CD4-positive, CD25-positive, alpha-beta regulatory T cell (primary cell): ENCODE measurements at places on chromosomes 6 and 20. TPM values are rescaled to one million over a fixed set of nuclear protein-coding genes. Genes with fewer than 3 reads are reported as not detected.
A peak's percentile ranks its signal among the peaks of the same experiment; 100 is the strongest.

DNA sequence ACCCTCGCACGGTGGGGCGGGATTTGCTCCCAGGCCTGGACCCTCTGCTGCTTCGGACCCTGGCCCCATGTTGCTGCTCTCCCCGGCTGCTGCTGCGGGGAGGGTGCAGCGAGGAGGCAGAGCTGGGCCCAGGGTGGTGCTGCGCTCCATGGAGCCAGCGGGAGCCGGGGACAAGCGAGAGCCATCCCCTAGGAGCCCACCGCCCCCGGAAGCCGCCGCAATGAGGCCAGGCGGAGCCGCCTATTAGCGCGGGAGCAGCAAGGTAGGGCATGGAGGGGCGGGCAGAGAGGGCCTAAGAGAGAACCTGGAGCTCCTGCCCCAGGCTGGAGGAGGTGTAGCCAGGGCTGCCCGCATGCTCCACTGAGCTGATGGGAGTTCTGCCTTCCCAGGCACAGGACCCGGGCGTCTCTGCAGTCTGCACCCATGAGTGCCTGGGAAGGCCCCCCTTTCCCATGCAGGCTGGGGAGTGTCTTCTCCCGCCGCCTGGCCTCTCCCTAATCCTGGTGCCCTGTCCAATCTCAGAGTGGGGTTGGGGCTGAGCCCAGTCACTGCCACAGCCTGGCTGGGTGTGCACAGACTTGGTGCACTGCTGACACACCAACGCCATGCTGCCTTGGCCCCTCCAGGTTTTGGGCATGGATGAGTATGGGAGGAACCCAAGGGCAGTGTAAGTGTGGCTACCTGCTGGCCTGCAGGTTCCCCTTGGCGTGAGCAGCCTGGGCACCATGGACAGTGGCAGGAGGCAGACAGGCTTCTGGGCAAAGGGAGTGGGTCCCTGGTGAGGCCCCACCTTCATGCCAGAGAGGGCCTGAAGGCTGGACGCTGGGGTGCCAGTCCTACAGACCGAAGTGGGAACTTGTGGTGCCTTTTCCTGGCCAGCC lies 360.6 kb upstream of the MAP3K7 start:
- H3K27ac ChIP-seq, result no peak overlapping the region
- no peak overlapping the region for H3K4me3 ChIP-seq
- H3K36me3 ChIP-seq, result no peaks in the 10 kb centered on the region
- DNase-seq, result no peak
- no peaks in the 10 kb centered on the region for H3K4me1 ChIP-seq

DNA sequence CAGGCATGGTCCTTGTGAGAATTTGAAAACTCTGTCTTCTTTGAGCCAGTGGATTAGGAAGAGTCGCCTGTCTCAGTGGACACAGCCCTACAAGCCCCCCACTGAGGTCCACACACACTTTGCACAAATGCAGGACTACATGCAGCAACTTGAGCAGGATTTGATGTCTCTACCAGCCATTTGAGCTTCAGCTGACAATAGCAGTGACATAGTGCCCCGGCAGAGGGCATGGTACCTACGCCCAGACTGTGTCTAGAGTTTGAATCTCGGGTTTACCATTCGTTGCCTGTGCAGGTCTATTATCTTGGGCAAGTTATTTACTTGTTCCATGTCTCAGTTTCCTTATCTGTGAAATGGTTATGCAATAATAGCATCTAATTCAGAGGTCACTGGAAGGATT lies 580.1 kb downstream of the TFAP2B start:
- DNase-seq, result no peak
- H3K4me3 ChIP-seq, result no peak overlapping the region
- H3K36me3 ChIP-seq, result no peaks in the 10 kb centered on the region
- no peaks in the 10 kb centered on the region for H3K4me1 ChIP-seq
- no peak overlapping the region for H3K27ac ChIP-seq
- H3K27me3 ChIP-seq, result no peaks in the 10 kb centered on the region

DNA sequence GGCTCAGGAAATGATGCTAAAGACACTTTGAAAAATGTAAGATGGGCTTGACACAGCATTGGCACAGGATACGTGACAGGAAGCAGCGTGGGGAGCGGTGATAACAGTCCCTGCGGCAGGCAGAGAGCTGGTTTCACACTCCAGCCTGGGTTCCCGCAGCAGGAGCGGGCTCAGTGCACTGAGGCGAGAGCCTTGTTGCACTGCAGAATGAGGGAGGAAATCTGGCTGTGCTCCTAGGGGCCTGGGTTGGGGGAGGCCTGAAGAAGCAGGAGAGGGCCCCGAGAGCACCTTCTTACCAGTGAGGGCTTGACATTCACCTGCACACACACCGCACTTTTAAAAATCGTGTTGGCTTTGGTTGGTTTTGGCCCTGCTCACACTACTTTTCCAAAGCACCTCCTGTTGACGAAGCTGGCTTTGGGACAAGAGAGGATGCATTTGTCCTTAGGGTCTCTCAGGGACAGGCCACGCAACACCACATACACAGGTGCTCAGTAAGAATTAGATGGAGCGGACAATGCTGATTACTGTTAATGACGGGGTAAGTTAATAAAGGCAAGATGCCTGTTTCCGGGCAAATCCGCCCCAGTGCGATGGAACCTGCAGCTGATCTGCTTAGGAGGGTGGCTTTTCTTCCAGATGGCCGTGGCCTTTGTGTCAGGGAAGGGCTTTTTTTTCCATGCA lies 49.4 kb upstream of the ARMC2 start:
- H3K27ac ChIP-seq, result no peak overlapping the region
- H3K4me1 ChIP-seq, result peaks cover 16% of the 10 kb centered on the region
- peak overlapping the region; percentile 54 for H3K4me3 ChIP-seq
- DNase-seq, result peak; percentile 43

DNA sequence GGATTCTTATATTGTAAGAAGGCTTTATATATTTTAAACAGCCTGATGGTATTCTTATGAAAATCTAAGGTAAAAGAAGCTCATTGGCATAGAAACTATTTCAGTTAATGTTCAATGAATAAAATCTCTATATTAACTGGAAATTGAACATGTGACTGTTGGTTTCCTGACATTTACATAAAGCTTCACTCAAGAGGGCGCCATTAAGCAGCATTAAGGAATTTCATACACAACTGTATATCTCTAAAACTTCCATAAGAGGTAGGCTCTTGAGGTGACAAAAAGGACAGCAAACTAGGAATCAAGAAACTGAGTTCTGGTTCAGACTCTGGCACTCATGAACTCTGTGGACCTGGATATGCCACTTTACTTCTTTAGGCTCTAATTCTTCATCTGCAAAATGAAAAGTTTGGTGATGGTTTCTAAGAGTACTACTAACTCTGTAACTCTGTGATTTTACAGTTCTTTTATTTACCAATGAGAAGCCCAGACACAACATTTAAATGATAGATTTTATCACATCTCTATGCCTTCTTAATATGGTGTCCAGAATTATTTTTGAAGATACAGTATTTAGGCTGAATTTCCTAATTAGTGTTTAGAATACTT lies 147.5 kb downstream of the FLRT3 start:
- no peaks in the 10 kb centered on the region for H3K4me1 ChIP-seq
- H3K36me3 ChIP-seq, result no peaks in the 10 kb centered on the region
- H3K27me3 ChIP-seq, result no peaks in the 10 kb centered on the region
- H3K4me3 ChIP-seq, result no peak overlapping the region
- DNase-seq, result no peak

GRCh38 chr6:15533379-15534026 lies 129.3 kb downstream of the DTNBP1 start:
- H3K4me1 ChIP-seq, result no peaks in the 10 kb centered on the region
- no peak overlapping the region for H3K27ac ChIP-seq
- H3K36me3 ChIP-seq, result peaks cover 24% of the 10 kb centered on the region
- no peaks in the 10 kb centered on the region for H3K27me3 ChIP-seq
- DNase-seq, result no peak

- H3K4me3 ChIP-seq, result peak overlapping the region; percentile 83
- no peaks in the 10 kb centered on the region for H3K36me3 ChIP-seq
- H3K27ac ChIP-seq, result no peak overlapping the region
- peaks cover 14% of the 10 kb centered on the region for H3K4me1 ChIP-seq
- H3K27me3 ChIP-seq, result no peaks in the 10 kb centered on the region
These were observed 84.7 kb downstream of the UST start for GRCh38 chr6:148831531-148831930.

GRCh38 chr6:104597541-104598050 lies 262.1 kb downstream of the HACE1 start:
- no peak overlapping the region for H3K27ac ChIP-seq
- H3K27me3 ChIP-seq, result no peaks in the 10 kb centered on the region
- no peak overlapping the region for H3K4me3 ChIP-seq
- no peaks in the 10 kb centered on the region for H3K4me1 ChIP-seq
- no peaks in the 10 kb centered on the region for H3K36me3 ChIP-seq

GRCh38 chr20:63628246-63628975 lies 1.5 kb upstream of the GMEB2 start:
- no peak for DNase-seq
- no peaks in the 10 kb centered on the region for H3K36me3 ChIP-seq
- H3K4me1 ChIP-seq, result peaks cover 52% of the 10 kb centered on the region
- peak overlapping the region; percentile 84 for H3K4me3 ChIP-seq

DNA sequence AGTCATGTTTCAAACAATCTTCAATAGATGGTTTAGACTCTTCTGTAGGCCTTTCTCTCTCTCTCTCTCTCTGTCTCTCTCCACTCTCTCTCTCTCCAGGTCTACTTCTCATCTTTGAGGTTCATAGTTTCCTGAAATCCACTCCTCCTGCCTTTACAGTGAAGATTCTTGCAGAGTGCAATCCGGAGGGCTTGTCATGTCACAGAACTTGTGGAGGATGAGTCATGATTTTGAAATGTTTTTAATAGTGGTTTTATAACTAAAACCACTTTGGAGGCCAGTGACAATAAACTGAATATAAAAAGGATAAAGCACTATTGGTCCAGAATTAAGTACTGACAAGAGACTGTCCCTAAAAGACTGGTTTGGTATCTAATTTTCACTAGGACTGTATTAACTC lies 156.3 kb downstream of the KIF6 start:
- no peak overlapping the region for H3K27ac ChIP-seq
- no peak for DNase-seq
- H3K27me3 ChIP-seq, result no peaks in the 10 kb centered on the region
- H3K4me1 ChIP-seq, result no peaks in the 10 kb centered on the region
- H3K36me3 ChIP-seq, result no peaks in the 10 kb centered on the region

DNA sequence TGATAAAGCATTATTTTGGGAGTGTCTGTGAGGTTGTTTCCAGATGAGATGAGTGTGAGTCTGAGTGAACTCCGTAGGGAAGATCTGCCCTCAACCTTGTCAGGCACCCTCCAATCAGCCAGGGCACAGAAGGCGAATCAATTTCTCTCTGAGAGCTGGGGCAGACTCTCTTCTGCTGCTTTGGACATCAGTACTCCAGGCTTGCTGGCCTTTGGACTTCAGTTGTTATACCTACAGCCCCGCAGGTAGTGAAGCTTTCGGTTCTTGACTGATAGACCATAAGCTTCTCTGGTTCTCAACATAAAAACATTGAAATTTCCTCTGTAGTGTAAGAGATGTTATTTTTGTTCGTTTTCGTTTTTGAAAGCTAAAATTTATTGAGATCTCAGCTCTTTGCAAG lies 71.4 kb downstream of the MAFB start:
- no peak overlapping the region for H3K27ac ChIP-seq
- H3K36me3 ChIP-seq, result no peaks in the 10 kb centered on the region
- H3K4me1 ChIP-seq, result no peaks in the 10 kb centered on the region
- no peaks in the 10 kb centered on the region for H3K27me3 ChIP-seq
- H3K4me3 ChIP-seq, result no peak overlapping the region

DNA sequence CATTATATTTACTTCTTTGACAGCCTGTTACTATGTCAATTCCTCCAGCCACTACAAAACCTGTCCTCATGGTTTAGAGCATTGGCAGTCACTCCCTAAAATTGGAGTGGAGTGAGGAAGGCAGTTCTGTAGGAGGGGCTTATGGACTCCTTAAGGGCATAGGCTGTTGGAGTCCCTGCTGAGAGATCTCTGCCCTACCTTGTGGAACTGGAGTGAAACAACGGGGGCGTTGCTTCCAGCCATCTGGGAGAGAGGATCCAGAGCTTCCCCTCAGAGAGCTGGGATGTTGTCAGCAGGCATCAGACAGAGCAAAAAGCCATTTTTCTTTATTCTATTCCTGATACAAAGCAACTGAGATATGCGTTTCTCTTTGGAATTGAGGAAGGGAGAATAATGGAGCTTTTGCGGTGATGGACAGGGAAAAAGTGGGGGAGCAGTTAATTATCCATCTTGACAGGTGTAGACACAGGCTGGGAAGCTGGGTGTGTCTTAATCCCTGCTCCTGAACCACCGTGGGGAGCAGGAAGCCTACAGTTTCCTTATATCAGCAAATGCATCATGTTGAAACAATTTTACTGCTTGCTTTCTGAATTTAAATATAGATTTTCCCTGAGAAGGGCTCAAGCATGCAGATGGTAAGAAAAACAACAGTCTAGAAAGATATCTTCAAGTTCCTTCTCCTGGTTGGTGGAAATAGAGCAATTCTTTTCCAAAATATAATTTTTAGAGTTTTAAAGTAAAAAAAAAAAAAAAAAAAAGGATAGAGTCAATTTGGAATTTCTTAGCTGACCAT lies 402.5 kb downstream of the PLCB1 start:
- no peaks in the 10 kb centered on the region for H3K36me3 ChIP-seq
- no peak overlapping the region for H3K4me3 ChIP-seq
- no peak overlapping the region for H3K27ac ChIP-seq
- H3K27me3 ChIP-seq, result no peaks in the 10 kb centered on the region
- no peak for DNase-seq
- H3K4me1 ChIP-seq, result no peaks in the 10 kb centered on the region

DNA sequence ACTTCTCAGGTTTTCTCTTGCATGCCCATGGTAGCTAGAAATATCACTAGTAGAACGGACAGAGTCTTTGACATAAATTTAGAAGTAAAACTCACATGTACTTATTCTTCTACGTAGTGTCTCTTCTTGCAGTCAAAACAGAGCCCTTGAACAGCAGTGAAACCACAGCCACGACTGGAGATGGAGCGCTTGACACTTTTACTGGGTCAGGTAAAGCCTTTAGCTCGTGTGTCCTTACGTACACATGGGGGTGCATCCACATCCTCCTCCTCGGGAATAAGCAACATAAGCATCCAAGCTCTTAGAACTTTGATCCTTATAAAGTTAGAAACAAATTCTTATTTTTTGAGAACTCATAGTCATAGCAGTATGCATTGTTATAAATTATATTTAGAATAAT lies 215.3 kb downstream of the EYA4 start:
- no peaks in the 10 kb centered on the region for H3K36me3 ChIP-seq
- H3K27me3 ChIP-seq, result no peaks in the 10 kb centered on the region
- no peak overlapping the region for H3K4me3 ChIP-seq
- H3K4me1 ChIP-seq, result no peaks in the 10 kb centered on the region
- no peak for DNase-seq
- H3K27ac ChIP-seq, result no peak overlapping the region

The GPRC6A gene
- total RNA-seq, result not detected

The SUPT3H gene
- total RNA-seq, result 5.7 TPM

The SLC22A2 gene
- total RNA-seq, result not detected

The SLC13A3 gene
- total RNA-seq, result 0.67 TPM

The BANF2 gene
- not detected for total RNA-seq

The PHF1 gene
- 403 TPM for total RNA-seq

The BHLHE23 gene
- total RNA-seq, result not detected
